Fibroblast of skin of right quadriceps (primary cell): ENCODE measurements at places on chromosomes 6 and 20.

DNA sequence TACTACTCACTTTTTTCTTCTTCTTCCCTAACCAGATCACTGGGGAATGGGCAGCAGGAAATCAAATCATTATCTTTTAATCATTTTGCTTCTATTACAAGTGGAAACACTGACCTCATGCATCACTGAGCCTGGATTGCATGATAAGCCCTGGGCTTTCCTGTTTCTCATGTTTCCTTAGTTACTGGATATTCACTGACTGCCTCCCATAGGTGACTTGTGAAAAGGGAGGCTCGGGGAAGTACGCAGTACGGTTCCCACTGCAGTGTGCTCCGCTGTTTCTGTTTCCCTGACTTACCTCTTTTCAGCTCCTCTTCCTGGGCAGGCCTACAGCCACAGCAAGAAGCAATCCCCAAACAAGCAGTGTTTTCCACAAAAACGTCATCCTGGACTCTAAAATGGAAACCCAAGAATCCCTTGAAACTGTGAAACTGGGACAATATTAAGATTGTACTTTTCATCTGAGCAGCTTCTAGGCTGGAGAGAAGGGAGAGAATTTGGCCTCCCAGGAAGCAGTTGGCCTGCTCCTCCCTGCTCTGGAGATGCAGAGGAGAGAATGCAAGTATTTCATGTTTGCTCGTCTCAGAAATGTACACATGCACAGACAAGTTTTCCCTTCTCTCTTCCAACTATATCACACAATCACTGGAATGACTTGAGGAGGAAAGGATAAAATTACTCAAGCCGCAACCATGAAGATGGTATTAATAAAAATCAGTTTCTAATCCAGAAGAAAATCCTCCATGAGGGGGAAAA is 13.1 kb downstream of the BTNL2 start:
- DNase-seq = peak; percentile 45

DNA sequence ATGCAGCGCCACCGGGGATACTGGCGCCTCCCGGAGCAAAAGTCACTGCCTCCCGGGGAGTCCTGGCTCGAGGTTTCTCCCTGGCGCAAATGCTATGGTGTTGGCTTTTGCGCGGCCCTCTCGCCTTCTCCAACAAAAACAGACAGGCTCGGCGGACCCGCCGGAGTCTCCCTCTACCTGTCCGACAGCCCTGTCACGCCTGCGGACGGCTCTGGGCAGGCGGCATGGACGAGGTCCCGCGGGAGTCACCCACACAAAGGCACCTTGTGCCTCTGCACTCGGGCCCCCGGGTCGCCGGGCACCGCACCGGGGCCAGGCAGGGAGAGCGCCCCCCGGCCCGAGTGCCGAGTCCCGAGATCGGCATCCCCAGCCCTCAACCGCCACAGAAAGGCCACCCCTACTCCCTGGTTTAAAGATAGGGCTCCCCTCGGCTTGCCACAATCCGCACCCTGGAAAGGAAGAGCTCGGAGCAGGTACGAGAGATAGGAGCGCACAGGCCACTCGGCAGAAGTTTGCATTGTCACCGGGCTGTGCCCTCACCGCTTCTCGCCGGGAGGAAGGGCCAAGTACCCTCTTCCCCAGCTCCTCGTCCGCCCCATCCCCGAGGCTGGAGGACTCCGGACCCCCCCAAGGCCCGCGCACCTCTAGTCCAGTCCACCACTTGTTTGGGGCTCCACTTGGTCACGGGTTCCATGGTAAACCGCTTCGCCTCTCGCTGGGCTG is 903 bp downstream of the CNKSR3 start:
- DNase-seq = peak; percentile 18

- DNase-seq = no peak
These were observed 849.2 kb upstream of the HS3ST5 start for GRCh38 chr6:115191989-115192388.

DNA sequence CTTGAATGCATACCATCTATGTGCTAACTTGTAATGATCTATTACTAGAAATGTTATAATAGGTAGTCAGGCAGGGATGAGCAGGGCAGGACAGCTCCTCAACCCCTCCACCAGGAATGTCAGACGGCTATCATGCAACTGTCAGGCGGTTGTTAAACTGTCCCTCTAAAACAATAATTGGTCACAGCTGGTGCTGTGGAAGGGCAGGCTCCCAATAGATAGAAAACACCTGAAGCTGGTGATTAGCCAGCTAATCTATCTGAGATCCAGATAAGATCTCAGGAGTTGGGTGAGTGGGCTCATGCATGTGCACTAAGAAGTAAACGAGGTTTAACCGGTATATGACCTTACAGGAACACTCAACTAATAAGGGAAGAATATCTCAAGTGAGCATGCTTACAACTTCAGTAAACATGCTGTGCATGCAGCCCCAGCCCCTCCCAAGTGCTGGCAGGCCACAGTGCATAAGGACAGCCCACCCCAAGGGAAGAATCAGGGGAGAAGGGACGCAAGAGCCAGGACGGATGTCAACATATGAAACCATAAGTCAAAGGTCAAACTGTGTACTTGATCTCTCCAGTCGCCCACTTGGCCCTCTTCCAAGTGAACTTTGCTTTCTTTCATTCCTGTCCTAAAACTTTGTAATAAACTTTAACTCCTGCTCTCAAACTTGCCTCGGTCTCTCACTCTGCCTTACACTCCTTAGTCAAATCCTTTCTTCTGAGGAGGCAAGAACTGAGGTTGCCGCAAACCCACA is 566.2 kb upstream of the NRSN1 start:
- no peak for DNase-seq

- DNase-seq = peak; percentile 16
These were observed 14.6 kb upstream of the MEI4 start for GRCh38 chr6:77638129-77638830.

DNA sequence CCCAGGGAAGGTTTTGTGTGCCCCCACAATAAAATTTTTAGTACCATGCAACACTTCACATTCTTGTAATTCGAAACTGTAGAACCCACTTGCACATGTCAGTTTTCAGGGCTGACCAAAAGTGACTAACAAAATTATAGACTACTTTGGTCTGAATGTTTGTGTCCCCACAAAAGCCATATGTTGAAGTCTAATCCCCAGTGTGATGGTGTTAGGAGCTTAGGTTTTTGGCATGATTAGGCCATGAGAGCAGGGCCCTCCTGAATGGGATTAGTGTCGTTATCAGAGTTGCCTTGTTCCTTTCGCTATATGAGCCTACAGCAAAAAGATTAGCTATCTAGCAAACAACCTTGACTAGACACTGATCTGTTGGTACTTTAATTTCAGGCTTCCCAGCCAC is 49.0 kb upstream of the TENT5A start:
- DNase-seq = no peak

DNA sequence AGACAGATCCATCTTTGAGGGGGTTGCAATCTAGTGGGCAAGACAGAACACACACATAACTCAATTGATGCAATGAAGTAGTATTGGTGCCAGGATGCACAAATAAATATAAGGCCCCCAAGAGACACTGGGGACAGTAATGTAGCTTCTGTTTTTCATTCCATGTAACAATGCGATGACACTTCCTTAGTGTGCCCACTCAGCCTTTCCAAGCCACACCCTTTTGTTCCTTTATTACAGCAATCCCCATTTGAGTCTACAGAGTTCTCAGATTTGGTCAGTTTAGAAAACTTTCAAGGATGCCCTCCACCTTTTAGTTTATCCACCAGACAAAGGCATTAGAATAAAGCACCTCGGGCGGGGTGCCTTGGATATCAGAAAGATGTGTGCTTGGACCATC is 15.5 kb downstream of the TGM3 start:
- DNase-seq = no peak

DNA sequence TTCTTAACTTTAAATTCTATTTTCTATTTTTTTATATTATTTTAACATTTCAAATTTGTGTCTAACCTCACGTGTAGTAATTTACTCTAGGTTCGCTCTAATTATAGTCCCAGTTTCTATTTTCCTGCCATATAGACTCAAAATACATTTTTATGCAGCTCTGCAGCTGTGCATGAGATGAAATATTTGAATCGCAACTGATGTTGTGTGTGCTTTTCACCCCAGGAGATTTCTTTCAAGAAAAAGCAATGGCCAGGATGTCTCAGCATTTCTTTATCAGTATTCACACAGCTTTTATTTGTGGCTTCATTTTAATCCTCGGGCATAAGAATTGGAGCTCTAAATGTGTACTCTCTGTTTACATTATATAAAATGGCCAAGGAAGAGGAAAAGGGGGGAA is 157.6 kb downstream of the HDGFL1 start:
- no peak for DNase-seq

GRCh38 chr20:63706852-63707557 is 771 bp downstream of the ARFRP1 start:
- DNase-seq = no peak

- DNase-seq = no peak
These were observed 80.7 kb upstream of the CCDC167 start for GRCh38 chr6:37580176-37580955.

DNA sequence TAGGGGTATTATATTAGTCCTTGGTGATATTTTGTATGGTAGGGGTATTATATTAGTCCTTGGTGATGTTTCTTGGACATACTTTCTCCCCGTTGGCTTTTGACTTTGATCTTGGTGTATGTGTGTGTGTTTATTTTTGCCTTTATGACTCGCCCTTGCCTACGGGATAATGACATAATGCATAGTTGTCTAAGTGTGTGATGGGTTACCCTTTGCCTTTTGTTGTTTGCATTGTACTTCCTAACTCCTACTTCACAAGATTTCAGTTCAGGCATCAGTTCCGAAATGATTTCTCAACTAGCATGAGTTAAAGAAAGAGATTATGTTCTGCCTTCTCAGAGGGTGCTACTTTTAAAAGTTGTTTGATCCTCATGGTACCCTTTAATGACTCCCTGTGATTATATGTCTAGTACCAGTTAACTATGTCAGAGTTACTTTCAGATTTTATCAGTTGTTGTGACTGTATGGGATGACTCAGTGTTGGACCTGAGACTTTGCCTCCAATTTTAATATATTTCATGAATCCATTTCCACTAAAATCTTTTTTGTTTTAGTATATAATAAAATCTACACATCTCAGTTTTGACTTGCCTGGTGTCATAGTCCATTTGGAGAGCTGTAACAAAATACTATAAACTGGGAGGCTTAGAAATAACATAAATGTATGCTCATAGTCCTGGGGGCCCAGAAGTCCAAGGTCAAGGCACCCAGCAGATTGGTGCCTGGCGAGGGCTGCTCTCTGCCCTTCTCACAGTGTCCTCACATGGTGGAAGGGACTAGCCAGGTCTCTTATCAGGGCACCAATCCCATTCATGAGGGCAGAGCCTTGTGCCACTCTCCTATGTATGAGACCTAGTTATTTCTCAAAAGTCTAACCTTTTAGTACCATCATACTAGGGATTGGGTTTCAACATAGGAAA is 34.1 kb downstream of the CDYL start:
- DNase-seq = peak; percentile 50

DNA sequence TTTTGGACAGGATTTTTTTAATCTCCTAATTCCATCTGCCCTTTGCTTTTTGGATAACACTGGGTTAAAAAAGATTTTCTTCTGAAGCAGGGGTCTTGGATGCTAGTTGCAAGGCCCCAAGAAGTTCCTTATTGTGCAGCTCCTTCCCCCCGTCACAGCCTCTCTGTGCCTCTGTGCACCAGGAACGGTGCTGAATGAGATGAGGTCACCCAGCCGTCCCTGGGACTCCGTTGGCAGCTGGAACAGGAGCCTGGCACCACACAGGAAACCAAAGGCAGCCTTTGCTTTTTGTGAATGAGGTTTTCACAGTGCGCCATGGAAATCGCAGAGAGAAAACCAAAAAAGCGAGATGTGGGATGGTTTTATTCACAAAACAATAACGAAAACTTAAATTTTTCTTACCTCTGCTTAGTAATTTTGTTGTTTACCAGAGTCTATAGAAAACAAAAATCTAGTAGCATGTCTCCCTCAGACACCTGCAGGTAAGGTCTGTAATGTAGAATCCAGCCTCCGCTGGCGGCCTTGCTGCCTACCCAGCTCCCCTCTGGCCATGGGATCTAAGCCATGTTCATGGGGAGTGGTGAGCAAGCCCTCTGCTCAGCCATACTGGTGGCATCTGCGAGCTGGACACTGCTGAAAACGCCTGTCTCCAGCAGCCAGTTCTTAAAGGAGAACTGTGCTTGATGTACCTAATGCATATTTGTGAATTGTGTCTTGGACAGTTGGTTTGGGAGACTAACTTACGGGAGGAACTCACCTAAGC is 40.4 kb upstream of the SYNJ2 start:
- DNase-seq = no peak

- DNase-seq = peak; percentile 21
These were observed 107.0 kb downstream of the POPDC3 start for GRCh38 chr6:105072798-105073199.

DNA sequence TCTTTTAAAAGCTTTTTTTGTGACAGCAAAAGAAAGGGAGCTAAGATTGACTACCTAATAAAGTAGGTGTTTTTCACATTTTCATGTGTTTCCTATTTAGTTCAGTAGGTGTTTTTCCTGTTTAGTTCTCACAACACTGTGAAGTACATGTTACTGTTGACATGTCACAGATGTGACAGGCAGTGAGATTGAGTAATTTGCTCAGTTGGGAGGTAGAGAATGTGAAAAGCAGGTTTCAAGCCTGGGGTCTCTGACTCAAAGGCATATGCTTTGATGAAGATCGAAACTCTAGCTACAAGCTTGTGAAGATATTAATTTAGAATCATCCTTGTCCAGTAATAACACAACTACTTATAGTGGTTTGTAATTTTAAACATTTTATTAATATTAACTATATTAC is 43.1 kb downstream of the SLX4IP start:
- DNase-seq = no peak

GRCh38 chr20:35564905-35565304 is 23.0 kb downstream of the ERGIC3 start:
- no peak for DNase-seq

- DNase-seq = peak; percentile 87
These were observed 161.6 kb upstream of the MARCKS start for GRCh38 chr6:113695516-113695915.

DNA sequence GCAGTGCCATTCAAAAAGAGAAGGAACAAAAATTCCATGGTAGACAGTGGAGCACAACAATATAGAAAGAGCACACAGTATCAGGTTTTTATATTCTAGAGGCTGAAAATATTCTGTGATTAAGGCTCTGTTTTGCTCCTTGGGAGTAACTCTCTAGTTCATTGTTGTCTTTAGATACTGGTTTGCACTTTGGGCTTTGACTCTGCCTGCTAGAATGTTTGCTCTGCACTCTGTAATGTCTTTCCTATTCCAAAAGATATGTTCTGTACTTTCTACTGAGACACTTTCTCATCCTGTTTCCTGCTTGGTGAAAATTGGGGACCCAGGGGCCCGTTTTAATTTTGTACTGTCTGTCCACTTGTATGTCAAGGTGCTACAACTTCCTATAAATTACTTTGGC is 564.7 kb downstream of the BMP2 start:
- no peak for DNase-seq

DNA sequence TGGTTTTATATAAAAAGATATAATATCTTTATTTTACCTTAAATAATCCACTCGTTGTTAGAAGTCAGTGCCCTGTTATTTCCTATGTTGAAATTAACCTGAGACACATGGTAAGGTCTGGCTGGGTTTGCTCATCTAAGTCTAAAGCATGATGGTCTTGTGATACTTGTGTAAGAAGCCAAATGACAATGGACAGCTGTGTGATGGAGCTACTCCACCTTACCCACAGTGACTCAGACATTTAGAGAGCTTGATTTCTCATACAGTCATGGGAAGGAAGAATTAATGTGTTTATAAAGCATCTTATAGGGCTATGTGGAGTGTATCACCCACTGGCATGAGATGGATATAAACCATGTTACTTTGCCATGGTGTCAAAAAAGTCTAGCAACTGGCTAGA is 11.7 kb downstream of the CTCFL start:
- no peak for DNase-seq
